ELF-1 (cell line): ENCODE measurements at places on chromosomes 2 and 18.

- no peak for DNase-seq
Observed at GRCh38 chr2:13351068-13351467, 634.3 kb downstream of the TRIB2 start.

- DNase-seq = no peak
Observed at GRCh38 chr2:211946960-211947359, 591.6 kb downstream of the ERBB4 start.

GRCh38 chr2:127104881-127105655 lies 1.9 kb downstream of the BIN1 start:
- DNase-seq = no peak

- no peak for DNase-seq
Observed at GRCh38 chr18:79617511-79618500, 61.8 kb upstream of the CTDP1 start.

GRCh38 chr18:33470216-33470615 lies 29.7 kb upstream of the CCDC178 start:
- no peak for DNase-seq
